ENCODE measurements at places on chromosomes 4 and X.
A peak's percentile ranks its signal among the peaks of the same experiment; 100 is the strongest.

- DNase-seq: peak; percentile 76
These were observed 73.1 kb downstream of the MTHFD2L start for GRCh38 chr4:74230902-74231499.

GRCh38 chr4:118076958-118077766 lies 42.9 kb downstream of the NDST3 start:
- no peak for DNase-seq

DNA sequence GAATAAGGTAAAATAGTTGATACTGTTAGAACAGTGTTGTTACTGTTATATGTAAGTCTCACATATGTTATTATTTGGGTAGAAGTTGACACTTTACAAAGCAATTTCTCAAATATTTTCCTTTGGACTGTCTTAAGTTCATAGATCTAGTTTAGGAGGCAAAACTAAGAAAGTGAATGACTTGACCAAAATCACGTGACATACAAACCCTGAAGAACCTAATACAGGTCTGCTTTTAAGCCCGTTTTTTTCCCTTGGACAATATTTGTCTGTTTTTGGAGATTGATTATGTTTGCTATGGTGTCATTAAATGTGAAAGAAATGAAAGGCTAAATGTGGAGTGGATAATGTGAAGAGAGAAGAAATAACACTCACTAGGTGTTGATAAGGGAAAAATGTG lies 644.9 kb upstream of the PITX2 start:
- no peak for DNase-seq

DNA sequence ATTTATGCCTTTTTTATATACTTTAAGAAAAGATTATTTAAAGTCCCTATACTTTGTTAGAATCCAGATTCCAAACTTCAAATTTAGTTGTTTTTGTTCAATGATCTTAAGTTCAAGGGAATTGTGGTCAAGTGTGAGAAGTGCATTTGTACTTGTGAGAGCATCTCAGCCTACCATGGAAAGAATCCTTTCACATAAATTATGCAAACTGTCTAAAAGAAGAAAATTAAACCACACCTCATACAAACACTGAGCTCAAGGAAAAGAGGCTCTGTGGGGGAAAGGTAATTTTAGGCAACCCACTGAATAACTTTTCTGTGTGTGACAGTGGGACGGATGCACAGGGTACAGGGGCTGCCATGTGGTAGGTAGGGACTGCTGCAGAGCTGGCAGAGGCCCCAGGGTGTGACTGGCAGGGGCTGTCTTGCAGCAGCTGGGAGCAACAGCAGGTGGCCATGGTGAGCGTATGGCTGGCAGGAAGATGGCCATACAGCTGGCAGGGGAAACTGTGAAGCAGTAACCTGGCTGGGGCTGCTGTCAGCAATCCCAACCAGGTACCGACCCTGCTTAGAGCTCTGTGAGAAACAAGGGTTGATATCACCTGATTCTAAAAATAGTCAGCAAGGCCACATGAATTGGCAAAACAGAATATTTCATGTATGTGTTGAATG lies 130.6 kb downstream of the UGT8 start:
- DNase-seq: peak; percentile 29

All from upper lobe of left lung (tissue), 6 donors.